ENCODE measurements at places on chromosomes 13 and 19.
A peak's percentile ranks its signal among the peaks of the same experiment; 100 is the strongest.

- DNase-seq = no peak
Measured at GRCh38 chr13:95763601-95764000, 86.7 kb downstream of the DNAJC3 start.

GRCh38 chr19:38278751-38279150, 14.4 kb downstream of the SPINT2 start:
- DNase-seq = no peak

DNA sequence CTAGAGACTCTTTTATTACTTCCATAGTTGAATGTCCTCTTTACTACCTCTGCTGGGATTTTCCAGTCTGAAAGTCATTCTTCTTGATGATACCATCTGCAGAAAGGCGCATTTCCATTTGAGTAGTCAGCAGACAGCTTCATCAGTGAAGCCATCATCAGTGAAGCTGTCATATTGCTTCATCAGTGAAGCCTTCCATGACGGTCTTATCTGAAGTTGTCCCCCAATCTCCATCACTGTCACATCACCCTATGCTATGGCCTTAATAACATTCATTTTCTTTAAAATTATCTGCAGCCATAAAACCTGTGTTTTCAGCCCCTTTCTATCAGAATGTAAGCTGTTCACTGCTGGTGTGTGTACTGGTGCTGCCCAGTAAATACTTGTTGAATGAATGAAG, 151.6 kb downstream of the B3GLCT start:
- no peak for DNase-seq

DNA sequence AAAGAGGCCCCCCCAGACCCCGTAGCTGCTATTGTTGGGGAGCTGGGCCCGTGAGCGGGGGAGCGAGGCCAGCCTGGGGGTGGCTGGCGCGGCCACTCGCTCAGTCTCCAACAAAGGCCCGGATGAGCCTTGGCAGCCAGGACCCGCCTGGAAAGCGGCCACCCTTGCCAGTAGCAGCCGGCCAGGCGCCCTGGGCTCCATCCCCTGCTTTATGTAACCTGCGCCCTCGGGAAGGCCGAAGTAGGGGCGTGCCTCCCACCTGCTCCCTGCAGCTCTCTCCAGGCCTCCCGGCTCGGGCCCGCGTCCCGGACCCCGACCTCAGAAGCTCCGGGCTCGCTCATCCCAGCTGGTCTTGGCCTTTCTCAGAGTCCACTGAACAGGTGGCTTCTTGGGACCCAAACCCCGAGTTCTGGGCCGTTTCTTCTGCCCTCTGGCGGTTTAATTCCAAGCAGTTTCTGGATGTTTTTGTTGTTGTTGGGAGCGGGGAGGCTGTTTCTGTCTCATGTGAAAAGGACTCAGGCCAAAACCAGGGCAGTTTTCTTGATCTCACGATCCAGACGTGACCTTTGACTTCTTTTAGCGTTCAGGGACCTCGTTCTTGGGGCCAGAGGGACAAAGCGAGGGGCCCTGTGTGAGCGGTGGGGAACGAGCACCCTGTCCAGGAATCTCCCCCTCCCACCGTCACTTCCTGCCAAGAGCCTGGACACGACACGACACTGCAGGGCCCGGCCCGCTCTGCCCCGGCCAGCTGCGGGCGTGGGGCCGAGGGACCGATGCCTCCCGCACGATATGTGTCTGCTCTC, 1.2 kb downstream of the CDC34 start:
- DNase-seq = no peak

DNA sequence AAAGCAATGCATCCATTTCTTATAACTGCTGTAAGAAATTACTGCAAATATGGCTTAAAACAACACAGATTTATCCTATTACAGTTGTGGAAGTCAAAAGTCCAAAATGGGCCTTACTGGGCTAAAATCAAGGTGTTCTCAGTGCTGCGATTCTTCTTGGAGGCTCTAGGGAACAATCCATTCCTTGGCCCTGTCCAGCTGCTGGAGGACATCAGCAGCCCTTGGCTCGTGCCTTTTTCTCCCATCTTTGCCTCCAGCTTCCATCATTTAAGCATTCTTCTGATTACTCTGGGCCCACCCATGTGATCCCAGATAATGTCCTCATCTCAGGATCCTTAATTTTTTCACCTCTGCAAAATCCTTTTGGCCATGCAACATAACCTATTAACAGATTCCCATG, 607.1 kb downstream of the DCT start:
- DNase-seq = no peak

- DNase-seq = peak; percentile 71
Measured at GRCh38 chr19:2636897-2637683, 65.4 kb downstream of the GNG7 start.

GRCh38 chr13:42800109-42800643, 18.8 kb downstream of the FAM216B start:
- no peak for DNase-seq

- DNase-seq = no peak
Measured at GRCh38 chr13:25378528-25378927, 6.8 kb downstream of the ATP8A2 start.

DNA sequence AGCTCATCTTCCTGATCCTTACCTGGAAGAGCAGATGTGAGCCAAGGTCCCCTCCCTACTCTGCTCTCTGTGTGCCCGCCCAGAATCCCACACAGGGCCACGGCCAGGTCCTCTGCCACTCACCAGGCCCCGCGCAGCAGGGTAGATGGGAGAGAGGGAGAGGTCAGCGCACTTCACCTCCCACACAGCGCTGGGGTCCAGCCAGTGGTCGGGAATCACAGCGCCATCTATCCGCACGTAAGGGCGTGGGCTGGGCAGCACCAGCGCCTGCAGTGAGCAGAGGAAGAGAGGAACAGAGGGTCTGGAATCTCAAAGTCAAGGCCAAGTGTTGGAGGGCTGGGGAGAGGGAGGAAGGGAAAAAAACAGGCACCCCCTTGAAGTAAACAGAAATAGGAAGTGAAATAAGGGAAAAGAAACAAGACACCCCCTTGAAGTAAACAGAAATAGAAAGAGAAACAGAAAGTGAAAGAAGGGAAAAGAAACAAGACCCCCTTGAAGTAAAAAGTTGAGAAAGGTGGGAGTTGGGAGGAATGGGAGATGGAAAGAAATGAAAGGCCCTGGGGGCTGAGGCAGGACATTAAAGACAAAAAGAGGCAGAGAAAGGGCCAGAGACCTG, 7.0 kb upstream of the PLA2G4C start:
- no peak for DNase-seq

DNA sequence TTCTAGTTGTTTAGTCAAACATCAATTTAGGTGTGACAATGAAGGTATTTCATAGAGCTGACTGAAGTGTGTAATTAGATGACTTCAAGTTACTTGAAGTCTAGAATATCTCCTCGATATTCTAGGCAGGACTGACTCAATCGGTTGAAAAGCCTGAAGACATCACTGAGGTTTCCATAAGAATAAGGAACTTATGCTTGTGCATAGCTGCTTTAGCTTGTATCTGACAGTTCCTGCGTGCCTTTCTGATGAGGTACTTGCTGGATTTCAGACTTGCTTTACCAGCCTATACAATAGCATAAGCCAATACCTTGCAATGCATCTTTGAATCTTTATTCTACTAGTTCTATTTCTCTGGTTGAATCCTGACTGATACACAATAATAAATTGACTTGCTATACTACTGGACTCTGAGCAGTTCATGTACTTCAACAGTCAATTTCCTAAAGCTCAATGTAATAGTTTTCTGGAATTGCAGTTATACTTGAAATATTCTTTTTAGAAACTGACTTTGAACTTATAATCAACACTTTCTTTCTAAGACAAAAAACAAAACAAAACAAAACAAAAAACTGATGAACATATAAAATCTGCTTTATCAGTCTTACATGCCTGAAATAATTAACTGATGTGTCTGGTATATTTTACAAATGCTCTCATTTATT, 1534.8 kb downstream of the SLITRK5 start:
- DNase-seq = no peak

DNA sequence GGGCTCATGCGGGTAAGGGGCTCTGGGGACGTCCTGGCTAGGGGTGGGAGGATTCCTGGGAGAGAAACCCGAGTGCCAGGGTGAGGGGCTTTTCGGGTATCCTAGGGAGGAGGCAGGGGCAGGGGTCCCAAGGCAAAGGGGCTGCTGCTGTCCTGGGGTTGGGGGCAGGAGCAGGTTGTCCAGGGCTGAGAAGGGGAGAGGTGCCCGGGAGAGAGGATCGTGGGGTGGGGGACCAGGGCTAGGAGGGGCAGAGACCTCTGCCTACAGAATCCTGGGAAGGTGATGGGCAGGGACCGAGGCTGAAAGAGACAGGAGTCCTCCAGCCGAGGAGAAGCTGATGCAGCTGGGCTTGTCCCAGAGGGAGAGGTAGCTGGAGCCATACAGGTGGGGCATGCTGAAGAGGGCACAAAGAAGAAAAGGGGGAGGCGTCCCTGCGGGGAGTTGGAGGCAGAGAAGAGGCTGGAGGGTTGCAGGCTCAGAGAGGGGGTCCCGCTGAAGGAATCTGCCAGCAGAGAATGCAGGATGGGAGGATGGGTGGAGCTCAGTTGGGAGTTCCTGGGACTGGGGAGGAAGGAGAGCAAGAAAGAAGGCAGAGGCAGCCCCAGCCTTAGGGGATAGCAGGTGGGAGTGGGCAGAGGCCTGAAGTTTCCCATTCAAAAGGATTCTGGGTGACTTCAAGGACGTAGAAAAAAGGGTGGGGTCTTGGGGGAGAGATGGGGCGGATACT, 574 bp downstream of the CYP2S1 start:
- DNase-seq = no peak

- DNase-seq = no peak
Measured at GRCh38 chr19:55690109-55690768, 15.2 kb downstream of the EPN1 start.

- no peak for DNase-seq
Measured at GRCh38 chr13:40495621-40496001, 170.8 kb downstream of the FOXO1 start.

- no peak for DNase-seq
Measured at GRCh38 chr19:14544977-14545715, 15.8 kb downstream of the TECR start.

Data from stimulated activated CD4-positive, alpha-beta T cell treated with anti-CD3 and anti-CD28 coated beads, Interleukin-12 subunit alpha, Interleukin-12 subunit beta, amount 100 ng/mL, for 24 hours (primary cell).